Iris pigment epithelial cell (primary cell): ENCODE measurements at places on chromosomes 6 and 20.
A peak's percentile ranks its signal among the peaks of the same experiment; 100 is the strongest.

GRCh38 chr6:17389274-17389847 is 4.0 kb upstream of the CAP2 start:
- DNase-seq: peak; percentile 52

GRCh38 chr6:132937466-132937906 is 123.1 kb downstream of the RPS12 start:
- peak; percentile 42 for DNase-seq

GRCh38 chr20:24782301-24782700 is 166.8 kb upstream of the CST7 start:
- DNase-seq: no peak

DNA sequence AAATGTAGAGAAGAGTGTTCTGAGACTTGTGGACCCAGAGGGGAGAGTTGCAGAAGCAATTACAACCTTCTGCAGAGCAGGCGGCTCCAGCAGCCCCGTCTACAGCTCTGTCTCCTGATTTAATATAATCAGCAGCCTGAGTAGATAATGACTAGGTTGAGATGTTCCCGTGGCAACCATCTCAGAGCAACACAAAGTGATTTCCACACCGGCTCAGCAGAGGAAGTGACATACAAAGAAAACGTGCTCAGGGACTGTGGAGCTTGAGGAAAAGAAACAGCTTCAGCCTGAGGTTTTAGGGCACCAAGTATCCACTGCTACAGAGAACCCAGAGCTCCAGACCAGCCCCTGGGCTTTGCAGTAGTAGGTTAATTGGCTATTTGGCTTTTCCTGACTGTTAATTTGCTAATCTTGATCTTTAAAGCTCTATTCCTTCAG is 136.4 kb downstream of the MTFR2 start:
- DNase-seq: peak; percentile 95

DNA sequence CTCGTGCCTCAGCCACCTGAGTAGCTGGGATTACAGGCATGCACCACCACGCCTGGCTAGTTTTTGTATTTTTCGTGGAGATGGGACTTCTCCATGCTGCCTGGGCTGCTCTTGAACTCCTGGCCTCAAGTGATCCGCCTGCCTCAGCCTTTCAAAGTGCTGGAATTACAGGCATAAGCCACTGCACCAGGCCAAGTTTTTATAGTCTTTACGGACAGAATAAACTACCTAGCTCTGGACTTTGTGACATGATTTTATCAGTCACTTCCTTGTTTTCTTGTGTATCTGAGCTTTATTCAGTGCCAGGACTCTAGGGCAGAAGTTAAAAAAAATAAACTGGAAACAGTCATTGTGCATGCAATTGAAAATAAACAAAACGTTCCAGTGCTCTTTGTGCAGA is 46.7 kb upstream of the RALGAPA2 start:
- no peak for DNase-seq

GRCh38 chr6:151044465-151045441 is 179.3 kb downstream of the MTHFD1L start:
- peak; percentile 94 for DNase-seq

GRCh38 chr6:170128811-170129681 is 161.8 kb downstream of the DLL1 start:
- DNase-seq: no peak

DNA sequence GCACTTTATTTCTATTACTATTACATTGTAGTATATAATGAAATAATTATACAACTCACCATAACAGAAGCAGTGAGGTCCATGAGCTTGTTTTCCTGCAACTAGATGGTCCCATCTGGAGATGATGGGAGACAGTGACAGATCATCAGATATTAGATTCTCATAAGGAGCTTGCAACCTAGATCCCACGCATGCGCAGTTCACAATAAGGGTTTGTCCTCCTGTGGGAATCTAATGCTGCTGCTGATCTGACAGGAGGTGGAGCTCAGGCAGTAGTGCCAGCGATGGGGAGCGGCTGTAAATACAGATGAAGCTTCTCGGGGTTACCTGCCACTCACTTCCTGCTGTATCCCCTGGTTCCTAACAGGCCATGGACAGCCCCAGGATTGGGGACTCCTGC is 139.5 kb upstream of the TCF21 start:
- no peak for DNase-seq

GRCh38 chr20:23128461-23129125 is 42.5 kb upstream of the CD93 start:
- DNase-seq: no peak

DNA sequence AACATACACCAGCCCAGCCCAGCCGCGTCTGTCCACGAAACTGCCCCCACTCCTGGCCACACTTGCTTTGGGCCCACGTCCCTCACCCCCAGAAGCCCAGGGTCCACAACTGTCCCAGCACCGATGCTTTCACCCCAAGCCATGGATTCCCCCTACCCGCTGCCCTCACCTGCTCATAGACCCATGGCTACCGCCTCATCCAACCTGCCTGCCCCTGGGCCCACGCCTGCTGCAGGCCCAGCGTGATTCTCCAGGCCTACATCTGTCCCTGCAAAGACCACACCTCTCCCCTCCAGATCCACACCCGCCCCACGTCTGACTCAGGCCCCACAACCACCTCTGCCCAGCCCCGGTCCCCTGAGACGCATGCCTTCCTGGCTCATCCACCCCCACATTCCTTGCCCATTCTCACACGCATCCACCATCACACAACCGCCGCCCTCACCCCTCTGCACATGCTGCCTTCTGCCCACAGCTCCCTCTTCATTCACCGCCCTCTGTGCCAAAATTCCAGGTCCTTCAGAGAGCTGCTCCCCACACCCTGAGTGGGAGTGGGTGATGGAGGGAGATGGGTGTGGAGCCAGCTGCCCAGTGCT is 86.7 kb downstream of the GRM4 start:
- DNase-seq: no peak

DNA sequence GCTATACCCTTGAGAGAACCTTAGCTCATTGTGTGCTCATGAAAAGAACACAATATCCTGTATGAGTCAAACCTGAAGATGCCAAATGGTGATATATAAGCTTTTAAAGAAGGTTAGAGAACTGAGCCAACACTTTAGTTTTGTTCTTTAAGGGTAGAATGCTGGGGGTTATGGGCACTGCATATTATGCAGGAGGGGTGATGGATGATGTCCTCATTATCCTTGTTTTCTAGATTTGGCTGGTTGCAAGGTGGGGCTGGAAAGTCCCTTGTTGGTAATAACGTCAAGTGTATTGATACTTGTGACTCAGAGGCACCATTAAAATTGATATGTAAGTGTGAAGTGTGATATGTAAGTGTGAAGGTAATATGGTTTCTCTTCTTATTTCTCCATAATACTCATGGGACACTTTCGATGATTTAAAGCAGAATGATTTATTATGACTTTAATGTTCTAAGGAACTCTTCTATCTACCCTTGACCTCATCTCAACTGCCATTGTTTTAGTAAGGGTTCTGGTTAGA is 113.7 kb upstream of the DTNBP1 start:
- no peak for DNase-seq
